ENCODE measurements at places on chromosomes 13 and 19. TPM values are rescaled to one million over a fixed set of nuclear protein-coding genes. Genes with fewer than 3 reads are reported as not detected.

The TYROBP gene
- not detected for total RNA-seq

The KLK10 gene
- total RNA-seq: 0.50 TPM

- peak overlapping the region; percentile 90 for H3K27ac ChIP-seq
- H3K36me3 ChIP-seq: peaks cover 46% of the 10 kb centered on the region
- no peaks in the 10 kb centered on the region for H3K27me3 ChIP-seq
- DNase-seq: peak; percentile 78
- no peak overlapping the region for H3K4me3 ChIP-seq
- peaks cover 31% of the 10 kb centered on the region for H3K4me1 ChIP-seq
Measured at GRCh38 chr19:38684078-38684861, 36.8 kb downstream of the ACTN4 start.

GRCh38 chr19:47767349-47767748 is 11.2 kb upstream of the SELENOW start:
- H3K27me3 ChIP-seq: no peaks in the 10 kb centered on the region
- DNase-seq: no peak
- no peaks in the 10 kb centered on the region for H3K36me3 ChIP-seq
- no peak overlapping the region for H3K4me3 ChIP-seq
- no peaks in the 10 kb centered on the region for H3K4me1 ChIP-seq
- no peak overlapping the region for H3K27ac ChIP-seq

DNA sequence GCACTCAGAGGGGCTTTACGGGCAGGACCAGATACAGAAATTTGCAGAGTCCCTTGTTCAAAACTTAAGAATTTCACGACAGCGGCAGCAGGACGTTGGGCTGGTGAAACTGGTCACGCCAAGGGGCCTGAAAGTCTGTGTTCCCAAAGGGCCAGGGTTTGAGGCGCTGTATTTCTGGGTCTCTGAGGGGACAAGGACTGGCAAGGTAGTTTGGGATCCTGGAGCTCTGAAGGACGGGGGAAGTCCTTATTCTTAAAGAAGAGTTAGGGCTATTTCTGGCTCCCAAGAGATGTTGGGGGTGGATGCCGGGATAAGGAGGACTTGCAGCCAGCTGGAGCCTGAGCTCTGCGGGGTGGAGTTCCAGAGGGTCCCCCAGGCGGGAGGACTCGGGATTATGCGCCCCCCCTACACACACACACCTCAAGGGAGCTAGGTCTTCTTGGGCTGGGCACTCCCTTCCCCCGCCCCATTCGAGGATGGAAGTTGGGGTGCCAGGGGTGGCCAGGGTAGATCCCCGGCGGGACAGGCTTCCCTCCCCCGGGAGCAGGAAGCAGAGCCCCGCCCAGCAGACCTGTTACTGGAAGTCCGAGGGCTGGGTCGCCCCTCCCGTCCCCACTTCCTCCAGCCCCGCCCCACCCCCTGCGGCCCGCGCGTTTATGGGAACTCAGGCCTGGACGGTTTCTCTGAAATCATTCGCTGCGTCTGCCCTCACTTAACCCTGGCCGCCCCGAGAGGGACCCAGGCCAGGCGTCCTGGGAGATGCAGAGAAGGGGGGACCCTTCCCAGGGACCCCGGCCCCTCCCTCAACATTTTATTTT is 5.6 kb downstream of the BCL3 start:
- DNase-seq: peak; percentile 87
- H3K27me3 ChIP-seq: peaks cover 50% of the 10 kb centered on the region
- H3K27ac ChIP-seq: no peak overlapping the region
- H3K36me3 ChIP-seq: no peaks in the 10 kb centered on the region

Data from endodermal cell (in vitro differentiated cells).